Hair follicular keratinocyte (primary cell): ENCODE measurements at places on chromosomes 1 and 21. TPM values are rescaled to one million over a fixed set of nuclear protein-coding genes. Genes with fewer than 3 reads are reported as not detected.

Gene NEXN
- 0.94 and 1.3 TPM in 2 replicates for total RNA-seq

Gene NTMT2
- not detected in 2 replicates for total RNA-seq

Gene PRAMEF10
- not detected in 2 replicates for total RNA-seq

Gene COL11A1
- 6.1 and 12.1 TPM in 2 replicates for total RNA-seq

Gene OR2L8
- not detected in 2 replicates for total RNA-seq

Gene UTS2
- total RNA-seq = not detected in 2 replicates

Gene ICOSLG
- 0.57 and 1.0 TPM in 2 replicates for total RNA-seq

Gene HSPB7
- total RNA-seq = not detected in 2 replicates

Gene CTXND2
- total RNA-seq = not detected in 2 replicates

Gene LENEP
- not detected in 2 replicates for total RNA-seq

Gene CCDC28B
- 9.0 and 10.8 TPM in 2 replicates for total RNA-seq

Gene C1orf210
- total RNA-seq = 2.8 and 5.7 TPM in 2 replicates

Gene KIAA0040
- 39.3 and 54.7 TPM in 2 replicates for total RNA-seq

Gene GCSAML
- total RNA-seq = not detected in 2 replicates
